Memory B cell (primary cell): ENCODE measurements at places on chromosomes 1 and 21.

DNA sequence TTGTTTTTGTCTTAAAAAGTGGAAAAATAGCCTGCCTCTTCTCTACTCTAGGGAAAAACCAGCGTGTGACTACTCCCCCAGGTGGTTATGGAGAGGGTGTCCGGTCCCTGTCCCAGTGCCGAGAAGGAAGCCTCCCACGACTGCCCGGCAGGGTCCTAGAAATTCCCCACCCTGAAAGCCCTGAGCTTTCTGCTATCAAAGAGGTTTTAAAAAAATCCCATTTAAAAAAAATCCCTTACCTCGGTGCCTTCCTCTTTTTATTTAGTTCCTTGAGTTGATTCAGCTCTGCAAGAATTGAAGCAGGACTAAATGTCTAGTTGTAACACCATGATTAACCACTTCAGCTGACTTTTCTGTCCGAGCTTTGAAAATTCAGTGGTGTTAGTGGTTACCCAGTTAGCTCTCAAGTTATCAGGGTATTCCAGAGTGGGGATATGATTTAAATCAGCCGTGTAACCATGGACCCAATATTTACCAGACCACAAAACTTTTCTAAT, 35.0 kb upstream of the TDRD10 start:
- DNase-seq: no peak

GRCh38 chr1:39335216-39335615, 130.7 kb downstream of the MACF1 start:
- DNase-seq: no peak

DNA sequence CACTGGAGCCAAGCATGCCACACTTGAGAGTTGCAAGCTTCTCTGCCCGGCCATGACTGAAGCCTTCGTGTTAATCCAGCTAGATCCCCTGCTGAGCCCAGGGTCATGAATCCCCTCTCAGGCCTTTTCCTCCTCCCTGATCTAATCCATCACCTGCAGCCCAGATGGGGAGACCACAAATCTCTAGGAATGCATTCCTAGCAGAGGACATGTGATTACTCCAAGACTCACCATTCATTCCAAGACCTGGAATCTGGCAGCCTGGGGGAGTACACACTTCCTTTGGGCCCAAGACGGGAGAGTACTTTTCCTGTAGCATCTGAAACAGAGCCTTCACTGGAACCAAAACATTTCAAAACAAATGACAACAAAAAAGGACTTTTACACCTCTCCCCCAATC, 269.3 kb upstream of the NFIA start:
- DNase-seq: no peak

DNA sequence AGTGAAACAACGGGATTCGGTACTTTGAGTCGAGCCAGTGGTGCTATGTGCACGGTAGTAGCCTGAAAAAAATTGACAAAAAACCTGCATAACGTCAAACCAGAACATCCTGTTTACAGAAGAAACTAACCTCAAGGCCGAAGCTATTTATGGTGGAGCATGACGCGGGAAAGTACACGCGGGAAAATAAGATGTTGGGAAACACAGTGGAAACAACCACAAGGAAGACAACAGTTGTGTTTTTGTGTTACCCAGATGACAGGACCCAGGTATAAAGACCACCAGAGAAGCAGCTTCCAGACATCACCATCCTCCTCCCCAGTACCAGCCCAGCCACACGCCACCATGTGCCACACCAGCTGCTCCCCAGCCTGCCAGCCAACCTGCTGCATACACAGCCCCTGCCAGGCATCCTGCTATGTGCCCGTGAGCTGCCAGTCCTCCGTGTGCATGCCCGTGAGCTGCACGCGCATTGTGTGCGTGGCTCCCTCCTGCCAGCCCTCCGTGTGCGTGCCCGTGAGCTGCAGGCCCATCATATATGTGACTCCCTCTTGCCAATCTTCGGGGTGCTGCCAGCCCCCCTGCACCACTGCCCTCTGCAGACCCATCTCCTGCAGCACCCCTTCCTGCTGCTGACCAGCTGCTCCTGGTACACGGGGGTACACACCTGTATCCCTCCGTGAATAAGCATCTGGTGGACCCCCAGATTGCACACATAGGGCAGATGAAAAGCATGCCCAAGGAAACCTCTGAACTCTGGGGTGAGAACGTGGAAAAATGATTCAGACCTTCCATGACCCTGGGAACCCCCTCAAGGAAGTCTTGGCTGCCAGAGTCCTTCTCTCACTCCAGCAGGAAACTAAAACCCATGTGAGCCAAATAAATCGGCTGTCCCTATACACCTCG, at the start of gene KRTAP12-3:
Gene KRTAP12-3 (plus strand): TSS at position 298 of the 906 bp plus-strand sequence. CDS start 48 bp downstream, at position 346.
- no peak for DNase-seq
